ENCODE measurements at places on chromosomes 4 and X. TPM values are rescaled to one million over a fixed set of nuclear protein-coding genes. Genes with fewer than 3 reads are reported as not detected.

TAPT1 gene
- 39.5 TPM for total RNA-seq

TBC1D8B gene
- 1.9 TPM for total RNA-seq

HPGD gene
- 1.3 TPM for total RNA-seq

DNA sequence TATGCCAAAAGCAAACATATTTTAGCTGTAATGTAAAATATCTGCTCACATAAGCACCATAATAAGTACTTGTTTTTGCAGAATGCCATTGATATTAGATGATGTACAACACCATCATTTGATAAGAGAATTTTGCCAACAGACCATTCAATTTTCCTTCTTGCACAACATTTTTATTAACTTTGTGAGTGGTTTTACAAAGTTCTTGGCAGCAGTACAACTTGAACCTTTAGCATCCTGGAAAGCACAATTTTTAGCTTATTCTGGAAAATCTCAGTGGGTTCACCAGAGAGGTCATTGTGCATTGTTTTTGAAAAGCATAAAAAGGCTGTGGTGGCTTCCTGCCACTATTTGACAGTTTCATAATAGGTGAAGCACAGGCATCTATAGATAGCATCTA lies 26.4 kb upstream of the REPS2 start:
- no peak for DNase-seq

DNA sequence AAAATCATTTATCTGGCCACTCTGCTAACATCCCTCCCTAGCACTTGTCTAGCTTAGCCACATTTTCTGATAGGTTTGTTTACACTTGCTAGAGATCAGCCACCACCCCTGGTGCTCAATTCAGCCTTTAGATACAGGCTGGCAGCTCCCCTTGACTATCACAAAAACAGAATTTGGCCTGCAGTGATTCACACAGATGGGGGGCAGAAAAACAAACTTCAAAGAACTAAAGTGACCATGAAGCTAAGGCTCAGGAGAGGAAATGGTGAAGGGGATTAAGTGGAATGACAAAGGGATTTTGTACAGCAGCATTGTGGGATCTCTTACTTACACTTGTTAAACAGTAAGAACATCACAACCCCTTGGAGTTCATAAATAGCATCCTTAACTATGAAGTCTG lies 1718.0 kb upstream of the PCDH7 start:
- no peak for DNase-seq

GRCh38 chr4:169530048-169530447 lies 82.3 kb downstream of the NEK1 start:
- DNase-seq: no peak

- DNase-seq: no peak
Measured at GRCh38 chr4:72846280-72847111, 223.0 kb downstream of the COX18 start.

MXRA5 gene
- total RNA-seq: 1.3 TPM

GRCh38 chr4:126701756-126702155 lies 931.0 kb upstream of the INTU start:
- DNase-seq: peak; percentile 47

CYSLTR1 gene
- 0.81 TPM for total RNA-seq

DNA sequence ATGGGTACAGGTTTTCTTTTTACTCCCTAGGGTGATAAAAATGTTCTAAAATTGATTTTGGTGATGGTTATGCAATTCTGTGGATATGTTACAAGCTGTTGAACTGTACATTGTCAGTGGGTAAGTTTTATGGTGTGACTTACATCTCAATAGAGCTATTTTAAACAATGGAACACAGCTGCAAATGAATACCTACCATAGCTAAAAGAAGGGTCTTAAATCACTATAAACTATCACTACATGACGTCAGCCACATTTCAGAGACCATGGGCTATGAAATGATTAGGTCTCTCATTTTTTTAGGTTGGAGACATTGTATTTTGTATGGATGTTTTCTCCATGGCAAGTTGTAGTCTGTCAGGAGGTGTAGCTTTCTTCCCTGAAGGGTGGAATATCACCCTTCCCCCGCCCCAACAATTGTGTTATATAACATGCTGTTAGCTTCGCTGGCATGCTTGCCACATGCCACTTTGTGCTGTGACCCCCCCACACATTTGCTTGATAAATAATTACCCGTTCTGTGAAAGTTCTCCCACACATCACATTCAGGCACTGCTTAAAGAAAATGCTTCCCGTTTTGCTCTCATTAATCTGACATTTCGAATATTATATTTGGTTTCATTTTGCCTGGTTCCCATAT lies 159.7 kb downstream of the ARHGAP10 start:
- DNase-seq: no peak

GRCh38 chr4:26573389-26573794 lies 10.5 kb upstream of the TBC1D19 start:
- DNase-seq: no peak

DNA sequence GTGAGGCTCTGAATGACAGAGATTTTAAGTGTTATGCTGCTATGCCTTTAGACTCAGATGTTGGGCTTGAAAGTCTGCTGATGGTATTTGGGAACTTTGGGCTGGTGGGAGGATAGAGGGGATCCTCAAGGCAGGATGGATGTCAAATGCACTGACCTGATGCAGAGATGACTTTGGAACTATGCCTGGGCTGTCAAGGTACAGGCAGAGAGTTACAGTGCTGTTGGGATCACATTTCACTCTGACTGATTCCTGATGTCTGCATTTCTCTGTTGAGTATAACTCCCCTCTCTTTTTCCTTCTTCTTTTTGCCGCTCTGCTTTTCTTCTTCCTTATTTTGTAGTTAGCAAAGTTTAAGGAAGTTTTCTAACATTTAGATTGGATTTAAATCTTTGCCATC lies 271.8 kb upstream of the ARX start:
- DNase-seq: no peak

DNA sequence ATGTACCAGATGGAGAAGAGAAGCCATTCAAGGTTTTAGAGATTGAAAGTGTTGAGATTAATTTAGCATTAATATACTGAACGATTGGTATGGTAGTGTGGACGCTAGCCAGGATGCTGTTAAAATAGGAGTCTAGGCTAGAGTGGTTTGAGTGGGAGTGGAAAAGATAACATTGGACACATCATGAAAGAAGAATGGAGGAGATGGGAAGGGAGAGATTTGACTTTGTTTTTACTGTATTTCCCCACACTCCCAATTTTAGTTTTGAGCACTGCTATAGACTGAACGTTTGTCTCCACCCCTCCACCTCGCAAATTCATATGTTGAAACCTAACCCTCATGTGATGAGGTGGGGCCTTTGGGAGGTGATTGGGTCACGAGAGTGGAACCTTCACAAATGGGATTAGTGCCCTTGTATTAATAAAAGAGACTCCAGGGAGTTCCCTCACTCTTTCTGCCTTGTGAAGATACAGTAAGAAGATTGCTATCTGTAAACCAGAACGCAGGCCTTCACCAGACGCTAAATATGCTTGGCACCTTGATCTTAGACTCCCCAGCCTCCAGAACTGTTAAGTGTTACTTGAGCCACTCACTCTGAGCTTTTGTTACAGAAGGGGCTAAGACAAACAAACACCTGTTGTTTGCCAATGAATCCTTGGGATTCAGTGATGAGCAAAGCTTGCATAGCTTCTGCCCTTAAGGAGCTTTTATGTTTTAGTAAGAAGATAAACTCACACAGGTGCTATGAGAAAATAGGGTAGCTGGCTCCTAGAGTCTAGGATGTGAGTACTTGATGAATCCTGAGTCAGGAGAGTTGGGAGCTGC lies 25.8 kb downstream of the USP9X start:
- no peak for DNase-seq

- DNase-seq: no peak
Measured at GRCh38 chr4:21136051-21136630, 435.9 kb downstream of the PACRGL start.

RPA4 gene
- not detected for total RNA-seq

EDNRA gene
- 3.7 TPM for total RNA-seq

DNA sequence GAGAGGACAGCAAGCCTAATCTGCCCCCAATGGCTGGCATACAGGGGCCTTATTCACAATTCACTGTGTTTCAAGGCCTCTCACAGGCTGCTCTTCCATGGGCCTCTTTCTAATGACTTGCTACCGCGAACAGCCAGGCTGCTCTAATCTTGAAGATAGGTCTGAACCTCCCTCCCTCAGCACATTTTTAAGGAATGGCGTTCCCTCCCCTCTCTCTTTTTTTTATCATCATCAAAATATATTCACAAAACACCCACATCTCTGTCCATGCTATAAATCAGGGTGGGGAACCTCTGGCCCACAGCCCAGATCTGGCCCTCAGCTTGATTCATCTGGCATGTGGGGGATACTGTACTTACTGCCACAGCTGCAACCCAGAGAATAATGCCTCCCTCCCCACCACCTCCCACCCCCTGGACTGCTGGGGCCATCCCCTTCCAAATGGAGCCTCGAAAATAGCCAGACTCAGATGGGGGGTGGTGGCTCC lies 76.2 kb upstream of the PLAC1 start:
- no peak for DNase-seq

BANK1 gene
- 0.24 TPM for total RNA-seq

- DNase-seq: peak; percentile 85
Measured at GRCh38 chrX:49166914-49167739, 4.6 kb downstream of the MAGIX start.

DNA sequence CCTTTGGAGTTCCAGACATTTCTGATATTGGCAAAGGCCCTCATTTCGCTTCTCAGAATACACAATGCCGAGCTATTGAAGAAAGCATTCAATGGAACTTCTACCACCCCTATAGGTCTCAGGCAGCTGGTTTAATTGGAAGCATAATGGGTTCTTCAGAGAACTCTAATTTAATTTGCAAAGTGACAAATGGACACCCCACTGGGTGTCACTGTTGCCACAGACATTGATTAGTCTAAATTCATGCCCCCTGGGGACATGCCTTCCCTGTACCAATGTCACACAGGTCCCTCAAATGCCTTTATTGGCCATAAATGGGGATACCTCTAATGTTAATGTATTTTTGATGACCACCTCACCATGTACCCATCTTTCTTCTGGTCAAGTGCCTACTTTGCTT lies 22.9 kb upstream of the TMEM255A start:
- DNase-seq: no peak

GRCh38 chr4:170769862-170770261 lies 680.1 kb upstream of the AADAT start:
- DNase-seq: no peak

DNA sequence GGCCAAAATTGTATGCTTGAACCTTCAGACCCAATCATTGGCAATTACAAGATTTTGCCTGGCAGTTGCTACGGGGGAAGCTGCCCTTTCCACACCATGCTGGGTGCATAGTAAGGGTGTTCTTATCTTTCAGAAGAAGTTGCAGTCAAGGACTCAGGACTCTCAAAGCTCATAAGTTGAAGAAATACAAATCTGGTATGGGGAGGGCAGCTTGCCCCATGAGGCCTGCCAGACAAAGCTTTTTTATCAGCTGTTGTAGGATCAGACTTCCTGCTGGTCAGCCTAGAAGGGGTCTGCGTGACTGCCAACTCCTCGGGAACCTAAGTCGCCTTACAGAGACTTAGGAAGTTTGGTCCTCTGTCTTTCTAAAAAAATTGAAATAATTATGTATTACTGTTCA lies 174.9 kb upstream of the TECRL start:
- no peak for DNase-seq

MAGEB18 gene
- total RNA-seq: not detected

- no peak for DNase-seq
Measured at GRCh38 chr4:151489462-151490203, 80.7 kb downstream of the FHIP1A start.

DNA sequence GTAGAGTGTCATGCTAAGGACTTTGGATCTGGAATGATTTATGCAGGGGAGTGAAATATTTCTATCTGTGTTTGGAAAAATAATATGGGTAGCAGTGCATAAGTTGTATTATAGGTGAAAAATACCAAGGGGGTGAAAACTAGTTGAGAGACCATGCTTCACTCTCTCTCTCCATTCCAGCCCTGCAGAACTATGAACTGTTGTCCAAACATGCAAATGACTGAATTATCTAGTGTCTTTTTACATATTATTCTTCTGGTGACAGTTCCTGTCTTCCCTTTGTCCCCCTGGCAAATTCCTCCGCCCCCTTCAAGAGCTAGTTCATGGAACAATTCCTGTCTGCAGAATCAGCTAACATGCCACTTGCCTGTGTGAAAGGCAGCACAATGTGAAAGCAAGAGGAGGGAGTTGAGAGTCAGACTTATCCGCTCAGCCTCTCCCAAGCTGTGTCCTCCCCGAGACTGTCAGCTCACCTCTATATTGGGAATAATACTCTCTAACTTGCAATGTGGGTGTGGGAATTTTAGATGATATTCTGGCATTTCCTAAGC lies 2.3 kb downstream of the PF4 start:
- DNase-seq: no peak

All from Right ventricle myocardium superior (tissue), 1 donor.